ENCODE measurements at places on chromosomes 2 and 18.

DNA sequence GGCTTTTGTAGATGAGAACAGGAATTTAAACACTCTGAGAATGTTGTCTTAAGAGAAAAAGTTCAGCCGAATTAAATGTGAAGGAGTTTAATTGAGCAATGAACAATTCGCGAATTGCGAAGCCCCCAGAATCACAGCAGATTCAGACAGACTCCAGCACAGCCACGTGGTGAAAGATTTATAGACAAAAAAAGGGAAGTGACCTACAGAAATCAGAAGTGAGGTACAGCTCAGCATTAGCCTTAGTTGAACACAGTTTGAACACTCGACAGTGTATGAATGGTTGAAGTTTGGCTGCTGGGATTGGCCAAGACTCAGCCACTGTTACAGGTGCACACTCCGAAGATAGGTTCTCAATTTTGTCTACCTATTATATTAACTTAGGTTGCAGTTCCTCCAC lies 264.0 kb upstream of the CHST9 start:
- DNase-seq, result no peak

GRCh38 chr18:48161911-48162698 lies 231.6 kb upstream of the SMAD2 start:
- DNase-seq, result no peak

- DNase-seq, result no peak
These were observed 130.1 kb downstream of the OLA1 start for GRCh38 chr2:174117951-174118930.

DNA sequence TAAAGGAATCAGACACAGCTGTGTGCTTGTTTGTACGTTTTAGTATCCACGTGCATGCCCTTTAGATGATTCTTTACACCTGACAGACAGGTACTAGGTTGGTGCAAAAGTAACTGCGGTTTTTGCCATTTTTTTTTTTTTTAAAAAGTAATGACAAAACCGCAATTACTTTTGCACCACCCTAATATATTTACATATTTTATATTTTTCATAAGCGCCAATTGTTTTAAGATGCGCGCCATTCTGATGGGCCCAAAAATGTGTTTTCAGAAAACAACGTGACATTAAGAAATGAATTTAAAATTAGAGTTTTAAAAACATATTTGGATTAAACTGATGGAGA lies 972 bp upstream of the COBLL1 start:
- no peak for DNase-seq

- no peak for DNase-seq
These were observed 63.1 kb downstream of the EHBP1 start for GRCh38 chr2:62768615-62769014.

- no peak for DNase-seq
These were observed 481.9 kb upstream of the SETBP1 start for GRCh38 chr18:44198612-44199284.

All from stimulated activated CD4-positive, alpha-beta T cell treated with anti-CD3 and anti-CD28 coated beads, TNF-alpha, amount 100 ng/mL, for 4 hours (primary cell).